ENCODE measurements at places on chromosomes 12 and 14.
A peak's percentile ranks its signal among the peaks of the same experiment; 100 is the strongest.

GRCh38 chr12:132637811-132638210 lies 19.2 kb downstream of the P2RX2 start:
- no peak for DNase-seq

GRCh38 chr12:93419388-93420034 lies 22.2 kb downstream of the UBE2N start:
- peak; percentile 83 for DNase-seq

GRCh38 chr12:20351406-20351805 lies 16.9 kb upstream of the PDE3A start:
- DNase-seq: no peak

- DNase-seq: no peak
Observed at GRCh38 chr12:67377021-67377420, 107.9 kb downstream of the CAND1 start.

DNA sequence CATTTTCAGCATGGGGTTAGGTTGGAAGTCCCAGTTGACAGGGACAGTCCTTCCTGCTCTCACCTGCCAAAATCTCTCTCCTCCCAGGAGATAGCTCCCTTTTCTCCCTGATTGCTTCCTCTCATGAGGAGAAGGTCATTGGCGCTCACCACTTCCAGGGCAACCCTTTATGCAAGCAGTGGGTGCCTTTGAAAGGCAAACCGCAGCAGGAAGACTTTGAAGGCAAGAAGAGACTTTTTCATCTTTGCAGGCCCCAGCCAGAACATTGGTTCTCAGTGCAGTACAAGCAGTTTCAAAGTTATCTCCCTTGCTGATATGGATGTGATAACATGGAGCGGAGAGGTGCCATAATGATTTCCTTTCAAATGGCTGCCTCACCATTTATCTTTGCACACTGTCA lies 483.0 kb downstream of the DIO2 start:
- no peak for DNase-seq

Measured in choroid plexus epithelial cell (primary cell).